ENCODE measurements at places on chromosomes 2 and 18. TPM values are rescaled to one million over a fixed set of nuclear protein-coding genes. Genes with fewer than 3 reads are reported as not detected.

The LYPD6 gene
- total RNA-seq: 30.1 TPM

The UGT1A8 gene
- not detected for total RNA-seq

The ABCG5 gene
- total RNA-seq: not detected

The TSPYL6 gene
- not detected for total RNA-seq

The COA5 gene
- 45.2 TPM for total RNA-seq

The CLASP1 gene
- 102 TPM for total RNA-seq

The CAPN10 gene
- total RNA-seq: 67.2 TPM

The GKN1 gene
- not detected for total RNA-seq

The MC5R gene
- total RNA-seq: not detected

The C2orf15 gene
- total RNA-seq: 16.0 TPM

The SLC4A5 gene
- 5.9 TPM for total RNA-seq

The DSC2 gene
- 94.1 TPM for total RNA-seq

The ZNF385B gene
- 5.5 TPM for total RNA-seq

The BOLL gene
- 0.22 TPM for total RNA-seq

The WDR54 gene
- 28.1 TPM for total RNA-seq

The DNER gene
- total RNA-seq: 0.91 TPM

The TGFA gene
- 3.0 TPM for total RNA-seq

The PLGLB2 gene
- total RNA-seq: 8.3 TPM

The CD207 gene
- not detected for total RNA-seq

The CXCR1 gene
- not detected for total RNA-seq

The LDLRAD4 gene
- total RNA-seq: 3.4 TPM

The AQP12A gene
- total RNA-seq: not detected
